Smooth muscle cell of the umbilical artery (primary cell): ENCODE measurements at places on chromosomes 4 and X. TPM values are rescaled to one million over a fixed set of nuclear protein-coding genes. Genes with fewer than 3 reads are reported as not detected.

Gene SPARCL1
- not detected in 2 replicates for total RNA-seq

Gene MAGEA2B
- not detected in 2 replicates for total RNA-seq

Gene PAGE1
- not detected in 2 replicates for total RNA-seq

Gene CT83
- total RNA-seq, result not detected in 2 replicates

Gene GAGE13
- total RNA-seq, result not detected in 2 replicates

Gene EREG
- under 0.01 and 0.09 TPM in 2 replicates for total RNA-seq

Gene KIAA1210
- total RNA-seq, result not detected in 2 replicates

Gene PLS3
- total RNA-seq, result 504 and 520 TPM in 2 replicates

Gene PNMA3
- 0.09 and 0.89 TPM in 2 replicates for total RNA-seq

Gene MTMR8
- total RNA-seq, result not detected in 2 replicates

Gene ESX1
- not detected in 2 replicates for total RNA-seq

Gene ITIH6
- not detected in 2 replicates for total RNA-seq

Gene MTM1
- total RNA-seq, result 10.5 and 11.0 TPM in 2 replicates

Gene SMIM10
- total RNA-seq, result 1.8 and 3.6 TPM in 2 replicates

Gene PNMA6E
- total RNA-seq, result not detected in 2 replicates

Gene RBM41
- total RNA-seq, result 14.5 and 14.6 TPM in 2 replicates

Gene CCNA2
- 5.0 and 27.6 TPM in 2 replicates for total RNA-seq

Gene PAGE5
- not detected in 2 replicates for total RNA-seq

Gene SAGE1
- total RNA-seq, result not detected in 2 replicates

Gene SEPTIN6
- 42.5 and 63.6 TPM in 2 replicates for total RNA-seq

Gene TIGD4
- total RNA-seq, result 0.18 and 0.30 TPM in 2 replicates

Gene RNF175
- total RNA-seq, result 0.28 TPM in 1 of 2 replicates, not detected in the other

Gene SLC6A8
- 19.3 and 22.3 TPM in 2 replicates for total RNA-seq

Gene MAGEA8
- not detected in 2 replicates for total RNA-seq

Gene SPON2
- total RNA-seq, result 55.5 and 911 TPM in 2 replicates

Gene USP51
- total RNA-seq, result 1.5 and 1.6 TPM in 2 replicates

Gene TGIF2LX
- not detected in 2 replicates for total RNA-seq

Gene SMARCA5
- 44.8 and 63.2 TPM in 2 replicates for total RNA-seq

Gene NPY1R
- under 0.01 TPM in 1 of 2 replicates, not detected in the other for total RNA-seq

Gene MAGEB1
- not detected in 2 replicates for total RNA-seq

Gene GABRE
- total RNA-seq, result 28.9 and 41.3 TPM in 2 replicates

Gene C4orf51
- not detected in 2 replicates for total RNA-seq

Gene TMPRSS11B
- total RNA-seq, result not detected in 2 replicates

Gene ZNF711
- total RNA-seq, result 3.9 and 6.1 TPM in 2 replicates

Gene CACNA1F
- total RNA-seq, result not detected in 2 replicates

Gene TEX13B
- not detected in 2 replicates for total RNA-seq

Gene MEPE
- not detected in 2 replicates for total RNA-seq

Gene OR13H1
- not detected in 2 replicates for total RNA-seq

Gene CHRDL1
- 0.14 TPM in 1 of 2 replicates, not detected in the other for total RNA-seq

Gene FAM13A
- total RNA-seq, result 27.6 and 30.4 TPM in 2 replicates

Gene HTN1
- total RNA-seq, result not detected in 2 replicates

Gene TRPC5OS
- total RNA-seq, result not detected in 2 replicates

Gene KLF8
- total RNA-seq, result under 0.01 and 0.55 TPM in 2 replicates
